ENCODE measurements at places on chromosomes 7 and 10. TPM values are rescaled to one million over a fixed set of nuclear protein-coding genes. Genes with fewer than 3 reads are reported as not detected.

ATOH7 gene
- total RNA-seq: under 0.01 TPM

MALRD1 gene
- not detected for total RNA-seq

RBAK gene
- total RNA-seq: 10.0 TPM

PDZD8 gene
- 27.9 TPM for total RNA-seq

ZNF783 gene
- total RNA-seq: 9.5 TPM

NDUFA5 gene
- total RNA-seq: 42.0 TPM

PDE6C gene
- total RNA-seq: not detected
